Smooth muscle cell of bladder (primary cell): ENCODE measurements at places on chromosomes 13 and 19. TPM values are rescaled to one million over a fixed set of nuclear protein-coding genes. Genes with fewer than 3 reads are reported as not detected.

The SELENOV gene
- total RNA-seq, result not detected in 2 replicates

The KRTDAP gene
- not detected in 2 replicates for total RNA-seq

The OVOL3 gene
- not detected in 2 replicates for total RNA-seq

The CACNG8 gene
- total RNA-seq, result 0.37 and 0.43 TPM in 2 replicates

The FGF22 gene
- under 0.01 and 0.09 TPM in 2 replicates for total RNA-seq

The SLC25A42 gene
- 4.4 and 5.7 TPM in 2 replicates for total RNA-seq

The TEX26 gene
- 0.14 and 0.18 TPM in 2 replicates for total RNA-seq

The SPPL2B gene
- 25.0 and 38.2 TPM in 2 replicates for total RNA-seq

The ZNF724 gene
- 1.4 and 1.6 TPM in 2 replicates for total RNA-seq
